Suppressor macrophage treated with lipopolysaccharide for 1 hour (primary cell): ENCODE measurements at places on chromosomes 7 and 10.

- no peak for DNase-seq
Measured at GRCh38 chr10:20959242-20959641, 62.1 kb upstream of the NEBL start.

GRCh38 chr10:76641215-76641614, 996.4 kb downstream of the KCNMA1 start:
- DNase-seq = no peak

DNA sequence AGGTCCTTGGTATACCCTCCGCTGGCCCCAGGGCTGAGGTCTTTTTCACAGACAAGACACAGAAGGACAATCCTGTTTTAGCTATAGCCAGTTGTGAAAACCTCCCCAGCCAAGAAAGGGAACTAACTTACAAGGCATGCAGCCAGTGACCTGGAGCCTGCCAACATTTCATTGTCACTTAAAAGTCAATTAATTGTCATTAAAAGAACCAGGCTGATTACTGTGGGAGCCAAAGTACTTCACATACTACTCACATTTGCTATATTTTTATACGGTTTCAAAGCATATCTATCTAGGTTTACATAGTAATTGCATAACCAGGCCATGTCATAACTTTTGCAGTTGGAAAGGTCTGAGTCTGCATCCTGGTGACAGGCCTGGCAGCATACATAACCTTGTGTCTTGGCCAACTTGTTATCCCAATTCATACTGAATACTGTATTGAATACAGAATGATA, 31.1 kb downstream of the NRBF2 start:
- DNase-seq = no peak

DNA sequence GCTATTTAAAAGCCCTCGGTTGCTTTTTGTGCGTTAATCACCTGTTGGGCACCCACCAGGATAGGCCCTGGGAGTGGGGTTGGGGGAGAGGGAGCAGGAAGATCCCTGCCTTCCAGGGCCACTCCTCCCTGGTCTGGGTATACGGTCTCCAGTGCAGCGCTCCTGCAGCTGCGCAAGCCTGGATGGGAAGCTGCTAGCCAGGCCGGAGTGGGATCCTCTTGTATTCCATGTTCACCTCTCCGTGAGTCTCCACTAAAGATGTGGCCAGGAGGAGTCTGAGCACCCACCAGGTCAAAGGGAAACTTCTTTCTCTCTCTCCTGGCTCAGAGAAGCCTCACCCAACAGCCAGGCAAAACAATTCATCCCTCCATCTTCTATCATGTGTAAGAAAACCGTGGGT, 78.8 kb upstream of the ANLN start:
- DNase-seq = no peak

- DNase-seq = no peak
Measured at GRCh38 chr10:113822174-113822573, 31.7 kb downstream of the DCLRE1A start.
